ENCODE measurements at places on chromosomes 3 and 15. TPM values are rescaled to one million over a fixed set of nuclear protein-coding genes. Genes with fewer than 3 reads are reported as not detected.

Gene STX19
- total RNA-seq: 0.04 TPM

DNA sequence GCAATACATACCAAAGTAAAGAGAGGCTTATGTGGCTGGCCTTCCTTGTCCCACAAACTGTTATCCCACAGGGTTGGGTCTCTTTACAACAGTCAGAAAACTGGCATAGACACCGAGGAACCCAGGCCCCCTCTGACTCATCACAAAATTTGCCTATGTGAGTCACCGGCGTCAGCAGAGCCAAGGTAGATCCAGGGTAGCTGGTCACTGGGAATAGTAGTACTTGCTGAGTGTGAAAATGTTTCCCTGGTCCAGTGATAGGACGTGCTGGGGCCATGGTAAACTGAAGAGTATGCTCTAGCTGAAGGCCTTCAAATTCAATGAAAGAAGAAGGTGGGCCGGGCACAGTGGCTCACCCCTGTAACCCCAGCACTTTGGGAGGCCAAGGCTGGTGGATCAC lies 27.1 kb upstream of the SKIL start:
- no peak overlapping the region for H3K4me3 ChIP-seq
- H3K36me3 ChIP-seq: no peaks in the 10 kb centered on the region
- no peaks in the 10 kb centered on the region for H3K27me3 ChIP-seq
- H3K4me1 ChIP-seq: no peaks in the 10 kb centered on the region

DNA sequence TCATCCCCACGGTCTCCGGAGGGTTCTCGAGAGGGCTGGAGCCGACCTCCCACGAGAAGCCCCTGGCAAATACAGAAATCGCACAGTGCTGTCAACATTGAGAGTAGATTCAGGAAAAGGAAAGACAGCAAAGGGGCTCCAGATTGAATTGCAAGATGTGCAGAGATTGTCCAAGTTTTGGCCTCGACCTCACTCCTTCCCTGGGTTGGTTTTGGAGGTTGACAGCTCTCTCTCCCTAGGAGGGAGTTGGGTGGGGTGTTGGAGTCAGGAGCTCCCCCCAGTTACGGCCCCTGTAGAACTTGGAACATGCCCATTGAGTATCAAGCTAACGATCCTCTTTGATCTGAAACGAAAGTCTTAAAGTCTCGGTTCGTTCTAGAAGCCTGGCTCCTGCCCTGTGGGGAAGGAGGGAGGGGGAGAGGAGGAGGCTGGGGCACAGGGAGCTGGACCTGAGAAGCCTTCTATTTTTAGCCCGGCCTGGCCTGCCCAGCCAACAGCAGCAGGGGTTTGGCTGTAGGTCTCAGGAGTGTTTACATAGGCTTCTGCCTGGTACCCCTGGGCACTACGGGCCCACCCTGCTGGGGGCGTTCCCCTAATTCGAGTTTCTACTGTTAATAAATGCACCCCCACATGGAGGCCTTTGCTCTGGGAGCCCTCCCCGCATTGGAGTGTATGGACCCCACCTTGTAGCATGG lies 672 bp upstream of the KY start:
- peaks cover 39% of the 10 kb centered on the region for H3K4me1 ChIP-seq
- peak; percentile 77 for DNase-seq
- peak overlapping the region; percentile 72 for H3K27ac ChIP-seq

DNA sequence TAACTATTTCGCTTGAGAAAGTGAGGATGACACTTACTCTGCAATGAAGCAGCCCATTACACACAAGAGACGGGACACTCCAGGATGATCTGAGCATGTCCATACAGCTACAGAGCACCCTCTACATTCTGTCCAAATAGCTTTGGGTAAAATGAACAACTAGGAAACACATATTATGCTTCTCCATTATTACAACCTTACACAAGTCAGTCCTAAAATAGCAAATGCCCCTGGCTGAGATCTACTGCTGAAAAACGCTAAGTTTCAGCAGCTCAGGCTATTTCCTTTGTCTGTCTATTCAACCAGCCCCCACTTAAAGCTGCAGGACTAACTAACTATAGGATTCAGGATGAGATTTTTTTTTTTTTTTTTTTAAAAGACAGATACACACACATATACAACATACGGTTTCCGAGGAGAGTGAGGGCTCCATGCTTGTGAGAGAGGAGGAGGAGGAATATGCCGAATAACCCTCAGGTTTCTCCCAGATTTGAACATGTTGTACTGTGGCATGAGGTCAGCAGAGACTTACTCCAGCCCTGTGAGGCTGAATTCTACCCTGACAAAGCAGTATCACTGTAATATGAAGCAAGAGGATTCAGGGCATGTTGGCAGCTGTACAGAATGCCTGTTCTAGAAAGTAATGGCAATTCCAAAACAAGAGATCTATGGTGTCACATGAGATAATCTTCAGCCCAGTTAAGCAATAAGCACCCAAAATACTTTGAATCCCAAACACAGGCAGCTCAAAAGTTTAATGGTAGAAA lies 117.3 kb upstream of the PLXND1 start:
- peaks cover 7% of the 10 kb centered on the region for H3K4me1 ChIP-seq
- peak; percentile 74 for DNase-seq
- H3K4me3 ChIP-seq: peak overlapping the region; percentile 36
- no peaks in the 10 kb centered on the region for H3K27me3 ChIP-seq

GRCh38 chr15:70833861-70834765 lies 19.8 kb downstream of the LARP6 start:
- H3K36me3 ChIP-seq: peaks cover 33% of the 10 kb centered on the region
- H3K27me3 ChIP-seq: no peaks in the 10 kb centered on the region
- peak; percentile 88 for DNase-seq
- no peak overlapping the region for H3K4me3 ChIP-seq

Gene ROPN1
- not detected for total RNA-seq

- peak overlapping the region; percentile 91 for H3K4me3 ChIP-seq
- H3K27me3 ChIP-seq: no peaks in the 10 kb centered on the region
- H3K27ac ChIP-seq: peak overlapping the region; percentile 92
- H3K36me3 ChIP-seq: no peaks in the 10 kb centered on the region
- peak; percentile 26 for DNase-seq
- peaks cover 7% of the 10 kb centered on the region for H3K4me1 ChIP-seq
Observed at GRCh38 chr15:29270169-29270955, 740 bp upstream of the NSMCE3 start.

GRCh38 chr3:113136071-113136470 lies 75.3 kb upstream of the BOC start:
- no peak overlapping the region for H3K27ac ChIP-seq
- H3K36me3 ChIP-seq: no peaks in the 10 kb centered on the region
- no peaks in the 10 kb centered on the region for H3K27me3 ChIP-seq
- H3K4me3 ChIP-seq: no peak overlapping the region
- H3K4me1 ChIP-seq: no peaks in the 10 kb centered on the region

GRCh38 chr3:193333229-193333628 lies 45.3 kb downstream of the ATP13A5 start:
- no peaks in the 10 kb centered on the region for H3K36me3 ChIP-seq
- H3K27ac ChIP-seq: no peak overlapping the region
- H3K4me3 ChIP-seq: no peak overlapping the region
- H3K27me3 ChIP-seq: no peaks in the 10 kb centered on the region

Data from muscle of leg (tissue), 16 donors.